ENCODE measurements at places on chromosomes 16 and 17.

DNA sequence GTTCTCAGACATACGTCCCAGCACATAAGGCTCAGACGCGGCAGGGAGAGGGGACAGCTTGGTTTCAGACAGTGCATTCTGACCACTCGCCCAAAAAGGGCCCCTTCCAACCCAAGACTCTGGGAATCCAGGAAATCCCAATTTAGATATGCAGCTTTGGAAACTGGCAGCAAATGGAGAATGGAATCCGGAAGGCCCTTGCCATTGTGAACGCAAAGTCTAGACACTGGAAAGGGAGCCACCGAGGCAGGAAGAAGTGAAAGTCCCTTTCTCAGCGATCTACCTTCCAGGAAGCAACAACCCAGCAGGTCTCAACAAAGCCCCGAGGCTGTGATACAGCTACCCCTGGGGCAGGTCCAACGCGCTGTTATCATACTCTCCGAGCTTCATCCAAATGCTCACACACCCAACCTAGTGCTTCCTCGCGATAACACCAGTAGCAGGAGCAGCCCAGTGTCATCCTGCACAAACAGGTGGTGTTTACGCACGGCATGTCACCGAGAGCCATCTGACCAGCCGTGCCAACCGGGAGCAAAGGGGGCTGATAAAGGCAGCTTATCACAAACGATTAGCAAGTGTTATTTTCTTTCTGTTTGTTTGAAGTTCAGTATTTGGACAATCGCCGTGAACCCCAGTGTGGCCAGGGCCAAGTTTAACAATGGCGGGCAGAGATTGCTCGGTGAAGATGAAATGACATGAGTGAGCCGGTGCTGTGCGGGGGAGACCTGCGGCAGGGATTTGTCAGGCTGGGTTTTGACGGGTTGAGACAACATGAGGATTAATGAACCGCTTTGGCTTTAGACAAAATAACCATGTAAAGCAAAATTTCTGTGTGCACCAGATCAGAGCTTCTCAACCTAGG is 240.6 kb downstream of the FOXL1 start:
- DNase-seq: no peak

GRCh38 chr16:75942936-75943335 is 216.6 kb upstream of the CPHXL start:
- no peak for DNase-seq

- no peak for DNase-seq
Observed at GRCh38 chr17:69743091-69743490, 328.6 kb downstream of the MAP2K6 start.

DNA sequence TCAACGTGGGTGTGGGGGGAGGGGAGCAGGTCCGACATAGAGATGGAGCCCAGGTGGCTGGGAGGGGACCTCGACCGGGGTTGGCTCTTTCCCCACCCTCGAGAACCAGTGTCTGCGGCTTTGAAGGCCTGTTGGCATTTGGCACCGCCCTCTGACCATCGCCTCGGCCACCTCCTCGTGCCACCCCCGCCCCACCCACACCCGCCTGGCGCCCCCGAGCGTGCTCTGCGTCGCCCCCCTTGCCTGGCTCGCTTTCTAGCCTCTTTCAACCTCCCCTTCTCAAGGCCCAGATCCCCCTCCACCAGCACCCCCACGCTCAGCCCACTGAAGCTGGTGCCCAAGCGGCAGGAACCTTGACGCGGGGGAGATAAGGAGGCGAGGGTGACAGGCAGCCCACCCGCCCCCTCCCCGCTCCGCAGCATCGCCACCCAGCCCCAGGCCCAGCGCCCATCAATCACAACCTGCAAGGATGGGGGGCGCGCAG is 619 bp downstream of the CACNB1 start:
- DNase-seq: peak; percentile 17

GRCh38 chr17:62794666-62794971 is 13.5 kb downstream of the MARCHF10 start:
- no peak for DNase-seq

DNA sequence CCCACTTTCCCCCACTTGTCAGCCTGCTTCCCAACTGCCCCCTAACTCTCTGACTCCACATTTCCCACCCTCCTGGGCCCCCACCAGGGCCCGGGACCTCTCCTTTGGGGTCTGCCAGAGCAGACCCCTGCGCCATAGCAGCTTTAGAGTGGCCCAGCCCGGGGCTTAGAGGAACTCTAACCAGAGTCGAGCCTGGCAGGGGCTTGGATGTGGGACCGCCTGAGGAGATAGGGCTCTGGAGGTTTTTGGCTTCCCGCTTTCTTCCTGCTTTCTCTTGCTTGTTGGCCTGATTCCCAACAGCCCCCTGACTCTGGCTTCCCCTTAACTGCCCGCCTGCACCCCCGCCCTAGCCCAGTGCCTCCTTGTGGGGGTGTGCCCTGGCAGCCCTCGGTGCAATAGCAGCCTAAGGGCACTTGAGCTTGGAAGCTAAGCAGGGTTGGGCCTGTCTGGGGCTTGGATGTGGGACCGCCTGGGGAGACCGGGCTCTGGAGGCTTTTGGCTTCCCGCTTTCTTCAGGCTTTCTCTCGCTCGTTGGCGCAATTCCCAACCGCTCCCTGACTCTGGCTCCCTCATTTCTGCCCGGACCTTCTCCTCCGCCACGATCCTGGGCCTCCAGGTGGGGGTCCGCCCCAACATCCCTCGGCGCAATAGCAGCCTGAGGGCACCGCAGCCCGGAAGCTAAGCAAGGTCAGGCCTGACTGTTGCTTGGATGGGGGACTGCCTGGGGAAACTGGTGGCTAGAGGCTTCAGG is 2292.0 kb downstream of the TP53TG3F start:
- DNase-seq: no peak

DNA sequence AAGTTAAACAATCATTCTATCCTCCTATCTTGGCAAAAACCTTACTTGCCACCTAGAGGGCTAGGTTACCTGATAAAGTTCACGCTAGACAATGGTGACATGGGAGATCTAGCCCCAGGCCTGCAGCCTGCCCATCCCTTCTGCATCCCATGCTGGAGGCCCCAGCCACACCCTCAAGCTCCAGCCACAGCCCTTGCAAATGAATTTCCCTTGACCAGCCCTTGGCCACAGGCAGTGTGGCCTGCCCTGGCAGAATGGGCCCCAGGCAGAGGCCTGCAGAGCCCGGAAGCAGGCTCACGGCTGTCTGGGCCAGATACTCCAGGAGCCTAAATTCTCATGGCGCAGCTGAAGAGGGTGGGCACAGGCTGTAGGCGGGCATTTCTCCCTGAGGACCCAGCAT is 14.9 kb downstream of the WNT3 start:
- no peak for DNase-seq

- no peak for DNase-seq
Observed at GRCh38 chr16:72210555-72210954, 38.6 kb upstream of the PMFBP1 start.

- no peak for DNase-seq
Observed at GRCh38 chr16:71242601-71243000, 12.1 kb upstream of the HYDIN start.

DNA sequence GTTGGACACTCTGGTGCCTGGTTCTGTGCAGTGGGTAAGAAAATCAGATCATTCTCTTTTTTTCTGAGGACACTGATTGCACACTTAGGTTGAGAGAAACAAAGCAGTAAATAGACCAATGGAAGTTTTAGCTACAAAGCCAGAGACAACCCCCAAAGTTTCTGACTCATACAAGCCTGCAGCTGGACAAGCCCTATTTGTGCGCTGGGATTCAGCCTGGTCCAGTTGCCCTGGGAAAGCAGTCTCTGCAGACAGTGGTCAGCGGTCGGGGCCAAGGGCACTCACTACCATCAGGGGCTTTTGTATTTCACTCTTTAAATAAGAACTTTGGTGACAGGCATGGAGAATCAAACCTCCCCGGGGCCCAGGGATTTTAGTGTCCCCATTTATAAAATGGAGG is 6.0 kb upstream of the RHBDL3 start:
- no peak for DNase-seq
